Fibroblast of gingiva (primary cell): ENCODE measurements at places on chromosomes 1 and 21.
A peak's percentile ranks its signal among the peaks of the same experiment; 100 is the strongest.

DNA sequence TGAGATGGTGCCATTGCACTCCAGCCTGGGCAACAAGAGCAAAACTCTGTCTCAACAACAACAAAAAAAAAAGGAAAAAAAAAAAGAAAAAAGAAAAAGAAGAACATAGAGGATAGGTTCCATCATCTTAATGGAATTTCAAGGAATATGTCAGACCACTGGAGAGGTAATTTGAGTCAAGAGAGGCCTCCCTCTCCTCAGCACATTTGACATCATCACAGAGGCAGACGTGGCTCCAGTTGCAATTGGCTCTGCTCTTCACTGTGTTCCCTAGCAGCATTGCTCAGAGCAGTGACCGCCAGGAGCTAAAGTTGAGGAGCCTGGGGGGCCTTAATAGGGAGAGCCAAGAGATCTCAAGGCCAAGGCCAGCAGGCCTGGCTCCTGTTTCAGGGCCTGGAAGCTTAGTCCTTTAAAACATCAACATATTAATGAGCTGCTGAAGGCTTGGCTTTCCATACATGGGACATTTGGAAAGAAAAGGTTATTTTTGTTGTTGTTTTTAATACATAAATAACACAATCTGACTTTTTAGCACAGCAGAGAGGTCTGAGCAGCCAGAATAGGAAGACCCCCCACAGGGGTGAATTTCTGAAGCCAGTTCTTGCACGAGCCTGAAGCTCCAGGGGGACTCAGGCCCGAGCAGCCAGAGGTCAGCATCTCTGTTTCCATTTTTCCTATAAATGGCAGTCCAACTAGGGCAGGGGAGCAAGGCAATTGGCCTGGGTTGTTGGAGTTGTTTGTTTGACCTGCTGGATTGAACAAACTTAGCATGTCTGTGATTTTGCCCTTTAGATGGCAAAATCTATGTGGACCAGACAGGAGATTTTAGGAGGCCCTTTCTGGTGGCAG, 118.3 kb upstream of the FGGY start:
- DNase-seq: peak; percentile 94

- no peak for DNase-seq
These were observed 82.6 kb upstream of the EDEM3 start for GRCh38 chr1:184836934-184837895.

DNA sequence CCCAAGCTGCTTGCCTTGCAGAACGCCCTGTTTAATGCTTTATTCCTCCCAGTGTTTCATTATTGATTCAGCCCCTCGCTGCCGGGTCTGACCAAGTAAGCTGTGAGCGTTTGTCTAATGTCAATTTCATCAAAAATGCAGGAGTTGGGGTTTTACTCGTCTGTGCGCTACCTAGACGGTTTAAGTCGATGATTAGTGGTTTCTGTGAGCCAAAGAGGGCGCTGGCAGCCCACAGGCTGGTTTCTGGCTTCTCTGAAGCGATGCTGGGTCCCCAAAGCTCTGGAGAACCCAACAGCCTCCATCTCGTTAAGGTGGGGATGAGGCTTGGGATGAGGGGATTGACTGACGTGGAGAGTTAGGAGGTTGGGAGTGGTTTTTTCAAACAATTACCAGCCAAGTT, 102.9 kb downstream of the SYF2 start:
- DNase-seq: no peak

- DNase-seq: no peak
These were observed 35.2 kb upstream of the MAB21L3 start for GRCh38 chr1:116075990-116076389.

DNA sequence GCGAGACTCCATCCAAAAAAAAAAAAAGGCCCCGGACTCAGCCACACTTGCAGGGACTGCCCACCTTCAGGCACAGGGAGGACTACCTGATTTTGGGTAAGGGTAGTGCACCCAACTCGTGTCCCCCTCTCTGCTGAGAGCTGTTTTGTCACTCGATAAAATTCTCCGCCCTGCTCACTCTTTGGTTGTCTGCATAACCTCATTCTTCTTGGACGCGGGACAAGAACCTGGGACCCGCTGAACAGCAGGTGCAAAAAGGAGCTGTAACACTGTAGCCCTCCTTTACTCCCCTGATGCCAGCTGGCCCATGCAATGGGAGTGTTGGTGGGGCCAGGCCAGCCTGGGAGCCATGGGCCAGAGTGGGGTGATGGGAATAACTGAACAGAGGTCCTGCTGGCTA, 10.6 kb downstream of the S100B start:
- no peak for DNase-seq

DNA sequence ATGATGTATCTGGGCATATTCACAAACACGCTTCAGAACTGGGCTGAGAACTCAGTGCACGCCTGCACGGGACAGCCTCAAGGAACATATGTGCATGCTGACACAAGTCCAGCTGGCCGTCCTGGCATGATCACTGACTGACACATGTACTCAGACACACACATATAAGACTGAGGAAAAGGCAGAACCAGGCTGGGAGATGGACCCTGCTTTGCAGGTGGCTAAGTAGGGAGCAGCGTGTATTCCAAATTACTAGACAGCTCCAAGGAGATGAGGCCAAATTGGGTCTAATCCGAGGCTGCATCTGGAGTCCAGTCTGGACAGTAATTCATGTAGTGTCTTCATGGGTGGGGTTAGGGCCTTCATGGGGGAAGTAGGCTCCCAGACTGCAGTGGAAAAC, 41.4 kb upstream of the GJB5 start:
- DNase-seq: no peak

DNA sequence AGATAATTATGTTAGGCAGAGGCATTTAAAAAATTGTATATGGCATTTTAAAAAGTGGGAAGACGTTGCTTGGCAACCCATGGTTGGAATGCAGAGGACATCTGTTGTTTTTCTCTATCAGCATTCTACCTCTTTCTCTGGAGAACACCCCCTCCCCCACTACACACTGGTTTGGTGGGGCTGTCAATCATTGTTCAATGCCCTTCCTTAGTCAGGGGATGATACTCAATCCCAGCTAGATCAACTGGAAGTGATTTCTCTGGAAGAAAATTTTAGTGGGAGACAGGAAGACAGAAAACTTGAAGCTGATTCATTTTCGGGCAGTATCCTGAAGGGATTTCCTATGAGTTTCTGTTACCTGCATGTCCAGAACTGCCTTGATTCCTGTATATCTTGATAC, 35.7 kb upstream of the CAP1 start:
- DNase-seq: no peak

DNA sequence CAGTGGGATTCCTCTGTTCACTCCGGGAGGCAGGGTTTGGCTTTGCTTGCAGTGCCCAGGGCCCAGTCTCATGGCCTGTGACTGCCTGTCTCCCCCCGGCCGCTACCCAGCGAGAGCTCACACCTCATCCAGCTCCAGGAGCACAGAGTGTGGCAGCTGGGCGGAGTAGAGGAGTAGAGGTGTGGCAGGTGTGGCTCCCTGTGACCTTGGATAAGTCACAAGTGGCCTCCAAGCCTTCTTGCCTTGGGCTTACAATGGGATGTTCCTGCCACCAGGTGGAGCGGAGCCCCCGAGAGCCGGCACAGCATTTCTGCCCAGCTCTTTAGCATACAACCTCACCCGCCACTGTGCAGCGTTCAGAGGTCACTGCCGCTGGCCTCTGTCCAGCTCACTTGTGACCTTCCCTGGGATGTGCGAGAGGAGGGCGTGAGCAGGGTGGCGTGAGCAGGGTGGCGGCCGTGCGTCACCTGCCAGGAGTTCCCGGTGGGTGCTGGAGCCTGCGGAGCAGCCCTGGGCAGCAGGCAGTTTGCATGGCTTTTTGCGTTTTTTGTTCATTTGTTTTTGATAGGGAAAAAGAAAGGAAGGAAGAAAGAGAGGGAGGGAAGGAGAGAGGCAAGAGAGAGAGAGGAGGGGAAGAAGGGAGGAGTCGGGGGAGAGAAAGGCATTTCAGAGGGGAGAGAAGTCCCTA, 42.4 kb downstream of the CRYAA start:
- DNase-seq: no peak
